Stimulated activated CD8-positive, alpha-beta memory T cell treated with anti-CD3 and anti-CD28 coated beads, Interleukin-7, amount 100 ng/mL, for 48 hours (primary cell): ENCODE measurements at places on chromosomes 2 and 18.
A peak's percentile ranks its signal among the peaks of the same experiment; 100 is the strongest.

DNA sequence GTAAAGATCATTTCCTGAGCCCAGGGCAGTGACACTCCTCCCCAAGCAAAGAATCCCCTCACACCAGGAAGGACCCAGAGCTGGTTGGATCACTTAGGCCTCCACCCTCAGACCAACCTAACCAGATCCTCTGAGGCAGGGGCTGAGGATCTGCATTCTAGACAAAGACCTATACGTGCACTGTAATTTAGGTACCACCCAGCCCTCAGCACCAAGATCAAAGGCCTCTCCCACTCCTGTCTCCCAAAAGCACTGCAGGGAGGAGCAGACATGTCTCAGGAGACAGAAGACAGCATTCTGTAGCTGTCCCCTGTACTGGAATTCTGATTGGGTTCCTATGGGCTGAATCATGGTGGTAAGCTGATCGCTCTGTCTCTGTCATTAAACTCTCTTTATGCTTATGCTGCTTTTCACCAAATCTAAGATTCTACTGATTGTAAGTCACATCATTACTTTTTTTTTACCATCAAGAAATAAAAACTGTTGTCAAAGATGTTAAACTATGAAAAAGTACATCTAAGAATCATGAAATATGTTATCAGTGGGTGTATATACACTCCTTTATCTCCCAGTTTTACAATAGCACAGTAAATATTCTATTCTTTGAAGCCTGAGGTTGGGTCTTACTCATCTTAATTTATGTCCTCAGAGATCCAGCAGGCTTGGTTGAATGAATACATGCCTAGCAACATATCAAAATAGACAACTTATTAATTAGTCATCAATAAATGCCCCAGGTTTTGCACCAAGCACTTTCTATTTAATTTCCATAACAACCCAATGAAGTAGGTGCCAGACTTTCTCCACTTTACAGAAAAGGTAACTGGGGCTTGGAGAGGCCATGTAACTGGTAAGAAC, 28.3 kb downstream of the MCFD2 start:
- DNase-seq: no peak

- DNase-seq: no peak
Measured at GRCh38 chr2:61662990-61663389, 124.8 kb upstream of the XPO1 start.

DNA sequence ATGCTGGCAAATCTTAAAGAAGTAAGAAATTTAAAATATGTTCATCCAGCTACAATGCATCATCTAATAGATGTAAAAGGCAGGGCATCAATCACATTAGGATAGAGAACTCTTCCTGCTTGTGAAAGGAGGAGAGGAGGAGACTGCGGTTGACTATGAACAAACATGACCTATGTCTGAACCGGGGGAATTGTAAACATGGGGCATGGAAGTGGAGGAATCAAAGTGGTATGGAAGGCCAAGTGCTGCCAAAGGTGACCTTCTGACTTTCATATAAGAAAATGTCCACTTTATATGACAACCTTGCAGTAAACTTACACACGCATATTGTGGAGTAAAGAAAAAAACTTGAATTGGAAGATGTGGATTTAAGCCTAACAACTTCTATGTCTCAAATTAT, 20.0 kb upstream of the SLC8A1 start:
- DNase-seq: no peak

- no peak for DNase-seq
Measured at GRCh38 chr2:26081556-26081955, 47.7 kb downstream of the RAB10 start.

DNA sequence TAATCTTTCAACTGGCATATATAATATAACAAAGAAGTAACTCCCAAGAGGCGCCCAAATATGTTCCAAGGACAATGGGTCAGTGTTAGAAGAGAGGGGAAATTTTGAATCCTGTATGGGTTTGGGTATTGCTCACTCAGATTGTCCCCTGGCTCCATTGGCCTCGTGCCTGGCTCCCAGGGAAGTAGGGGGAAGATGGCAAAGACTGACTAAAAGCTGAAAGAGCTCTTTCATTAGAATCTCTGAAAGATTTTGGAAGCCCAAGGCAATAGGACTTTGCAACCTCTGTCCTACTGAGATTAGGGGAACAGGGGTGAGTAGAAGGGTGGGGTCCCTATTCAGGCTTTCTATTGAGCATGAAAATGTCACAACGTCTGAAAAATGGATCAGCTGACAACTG, 1272.8 kb upstream of the ZEB2 start:
- no peak for DNase-seq

DNA sequence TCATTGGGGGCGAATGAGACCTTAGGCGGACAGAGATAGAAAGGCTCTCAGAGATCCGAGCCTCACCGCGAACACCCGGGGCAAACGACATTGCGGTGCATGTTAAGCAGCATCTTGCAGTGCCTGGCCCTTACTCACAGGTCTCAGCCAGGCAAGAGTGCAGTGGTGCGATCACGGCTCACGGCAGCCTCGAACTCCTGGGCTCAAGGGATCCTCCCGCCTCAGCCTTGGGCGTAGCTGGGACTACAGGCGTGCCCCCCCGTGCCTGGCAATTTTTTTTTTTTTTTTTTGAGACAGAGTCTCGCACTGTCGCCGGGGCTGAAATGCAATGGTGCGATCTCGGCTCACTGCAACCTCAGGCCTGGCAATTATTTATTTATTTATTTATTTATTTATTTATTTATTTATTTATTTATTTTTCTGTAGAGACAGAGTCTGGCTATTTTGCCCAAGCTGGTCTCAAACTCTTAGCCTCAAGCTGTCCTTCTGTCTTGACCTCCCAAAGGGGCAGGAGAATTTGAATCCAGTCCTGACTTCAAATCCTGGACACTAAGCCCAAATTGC, 1.3 kb downstream of the LAMA3 start:
- no peak for DNase-seq

DNA sequence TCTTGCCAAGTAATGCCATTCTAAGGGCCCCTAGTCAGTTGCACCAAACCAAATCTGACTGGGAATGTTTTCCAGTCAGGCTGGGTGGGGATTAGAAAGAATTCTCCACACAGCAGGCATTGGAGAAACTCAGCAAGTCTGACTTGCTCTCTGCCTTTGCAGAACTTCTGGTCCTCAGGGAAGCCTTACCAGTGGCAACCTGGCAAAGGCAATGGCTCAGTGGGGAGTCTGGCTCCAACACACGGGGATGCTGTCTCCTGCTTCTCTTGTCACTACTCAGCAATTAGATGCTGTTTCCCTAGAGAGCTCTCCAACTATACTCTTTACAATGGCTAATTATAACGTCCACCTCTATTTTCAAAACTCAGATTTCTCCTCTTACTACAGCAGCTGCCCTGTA, 810.7 kb downstream of the LRRTM4 start:
- DNase-seq: no peak

GRCh38 chr2:54680397-54681041, 42.9 kb upstream of the EML6 start:
- DNase-seq: peak; percentile 24

- no peak for DNase-seq
Measured at GRCh38 chr2:134736167-134736880, 17.5 kb upstream of the TMEM163 start.

GRCh38 chr2:231276987-231277386, 78.6 kb downstream of the ARMC9 start:
- no peak for DNase-seq

DNA sequence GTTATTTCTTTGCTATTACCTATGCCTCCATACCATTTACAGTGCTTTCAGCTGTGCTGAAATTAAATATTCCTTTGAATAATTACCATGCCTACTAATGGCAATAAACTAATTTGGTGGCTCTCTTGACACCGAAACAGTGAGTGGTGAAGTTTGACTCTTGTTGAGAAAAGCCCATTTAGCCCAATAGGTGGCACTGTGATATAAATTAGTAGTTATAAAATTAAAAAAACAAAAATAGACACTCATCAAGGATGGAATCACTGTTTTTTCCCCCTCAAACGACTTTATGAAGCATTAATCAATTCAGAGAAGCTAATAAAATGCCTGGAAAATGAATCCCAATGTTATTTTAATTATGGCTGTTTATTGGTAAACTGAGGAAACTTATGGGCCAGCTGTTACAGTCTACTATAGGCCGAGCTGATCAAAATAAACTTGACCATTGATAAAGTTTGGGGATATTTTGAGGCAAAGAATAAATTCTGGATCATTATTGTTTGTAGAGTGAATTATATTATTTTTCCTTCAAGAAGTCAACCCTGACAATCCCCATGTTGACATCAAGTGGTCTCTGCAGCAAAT, 339.6 kb downstream of the TRIB2 start:
- DNase-seq: no peak

- DNase-seq: no peak
Measured at GRCh38 chr2:234632527-234633391, 135.9 kb upstream of the ARL4C start.

- DNase-seq: no peak
Measured at GRCh38 chr2:112290088-112290487, 14.7 kb downstream of the ZC3H6 start.

- no peak for DNase-seq
Measured at GRCh38 chr2:3523551-3524041, 4.3 kb upstream of the ADI1 start.

DNA sequence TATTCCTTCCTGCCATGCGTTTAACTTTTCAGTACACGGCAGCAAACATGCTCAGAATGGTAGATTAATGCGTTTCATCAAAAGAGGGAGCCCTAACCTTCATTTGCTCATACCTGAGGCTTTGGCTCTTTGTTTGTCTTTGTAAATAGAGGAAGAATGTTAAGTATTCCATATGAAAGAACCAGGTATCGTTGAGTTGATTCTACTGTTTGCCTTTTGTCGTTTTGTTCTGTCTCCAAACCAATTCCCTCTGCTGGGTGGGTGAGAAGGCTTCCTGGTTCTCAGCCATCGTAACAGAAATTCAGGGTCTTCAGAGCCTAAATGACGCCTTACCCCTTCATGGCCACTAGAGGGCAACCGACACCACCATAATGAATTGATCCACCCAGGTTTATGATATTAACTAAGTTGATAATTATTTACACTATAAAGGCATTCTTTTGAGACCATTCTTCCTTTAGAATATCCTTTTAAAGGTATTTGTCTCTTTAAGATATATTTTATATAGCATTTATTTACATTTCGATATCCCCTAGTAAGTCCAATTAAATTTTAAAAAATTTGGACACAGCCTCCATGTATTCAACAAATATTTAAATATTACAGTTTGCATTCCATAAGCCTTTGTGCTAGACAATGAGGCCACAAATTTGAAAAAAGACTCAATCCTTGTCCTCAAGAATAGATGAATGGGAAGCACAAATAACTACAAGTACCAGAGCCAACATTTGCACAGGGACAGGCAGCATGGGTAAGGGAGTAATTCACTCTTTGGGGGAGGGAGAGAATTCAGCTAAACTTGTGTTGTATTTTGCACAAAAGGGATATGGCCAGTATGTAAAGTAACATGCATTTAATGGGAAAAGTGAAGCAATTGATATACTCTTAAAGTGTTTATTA, 48.1 kb downstream of the TIMM21 start:
- no peak for DNase-seq

DNA sequence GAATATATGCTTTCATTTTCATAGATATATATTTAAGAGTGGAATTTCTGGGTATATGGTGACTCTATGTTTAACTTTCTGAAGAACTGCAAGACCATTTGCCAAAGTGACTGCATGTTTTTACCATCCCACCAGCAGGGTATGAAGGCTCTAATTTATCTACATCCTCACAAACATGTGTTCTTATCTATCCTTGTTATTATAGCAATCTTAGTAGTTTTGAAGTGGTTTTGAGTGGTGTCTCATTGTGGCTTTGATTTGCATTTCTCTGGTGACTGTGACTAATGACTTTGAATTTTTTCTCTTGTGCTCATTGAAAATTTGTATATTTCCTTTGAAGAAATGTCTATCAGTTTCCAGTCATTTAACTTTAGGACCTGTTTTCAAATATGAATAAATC, 310.2 kb upstream of the NRP2 start:
- no peak for DNase-seq

DNA sequence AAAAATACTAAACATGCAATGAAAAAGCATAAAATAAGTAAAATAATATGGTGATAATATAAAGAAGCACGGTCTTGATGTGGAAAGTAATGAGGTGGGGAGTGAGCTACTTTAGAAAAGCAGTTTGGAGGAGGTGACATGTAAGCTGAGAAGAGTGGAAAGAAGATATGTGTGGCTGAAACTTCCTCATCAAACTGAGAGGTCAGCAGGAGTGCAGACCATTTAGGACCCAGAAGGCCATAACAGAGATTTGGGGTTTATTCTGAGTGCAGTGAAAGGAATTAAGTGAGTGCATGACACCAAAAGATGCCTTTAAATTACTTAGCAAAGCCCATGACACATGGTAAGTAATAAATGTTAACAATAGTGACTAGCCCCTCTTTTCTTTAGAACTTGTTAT, 24.4 kb upstream of the TMEM182 start:
- DNase-seq: no peak

DNA sequence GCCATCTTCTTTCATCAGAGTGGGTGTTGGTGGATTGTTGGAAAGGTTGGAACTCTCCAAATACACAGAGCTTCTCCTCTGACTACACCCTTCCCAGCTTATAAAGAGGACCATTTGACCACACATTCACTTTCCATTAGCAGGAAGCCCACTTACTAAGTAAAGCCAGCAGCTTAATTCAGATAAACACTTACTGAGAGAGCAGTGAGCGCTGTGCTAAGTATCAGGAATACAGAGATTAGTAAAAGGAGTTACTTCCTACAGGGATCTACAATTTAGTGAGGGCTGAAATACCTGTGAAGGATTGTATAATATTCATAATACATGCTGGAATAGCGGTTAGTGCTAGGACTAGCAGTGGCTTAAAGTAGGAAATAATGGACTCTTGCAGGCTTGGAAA, 343.0 kb downstream of the NYAP2 start:
- no peak for DNase-seq

GRCh38 chr2:69177785-69178636, 165.0 kb downstream of the ANTXR1 start:
- no peak for DNase-seq

DNA sequence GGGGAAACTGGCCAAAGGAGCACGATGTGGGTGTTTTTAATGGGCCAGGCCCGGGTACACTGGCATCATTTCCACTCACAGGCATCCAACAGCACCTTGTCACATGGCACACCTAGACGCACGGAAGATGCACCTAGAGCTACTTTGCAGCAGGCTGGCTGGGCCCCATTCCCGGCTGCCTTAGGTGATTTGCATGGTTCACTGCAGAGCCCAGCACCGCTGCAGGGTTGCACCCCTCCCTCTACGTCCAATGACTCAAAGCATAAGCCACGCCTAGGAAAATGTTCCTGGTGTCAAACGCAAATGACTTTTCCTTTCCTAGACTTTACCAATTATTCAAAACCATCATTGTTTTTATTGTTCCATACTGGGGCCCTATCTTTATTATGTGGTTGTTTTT, 222.9 kb downstream of the EIPR1 start:
- no peak for DNase-seq

- no peak for DNase-seq
Measured at GRCh38 chr2:84389794-84390193, 69.3 kb downstream of the SUCLG1 start.

DNA sequence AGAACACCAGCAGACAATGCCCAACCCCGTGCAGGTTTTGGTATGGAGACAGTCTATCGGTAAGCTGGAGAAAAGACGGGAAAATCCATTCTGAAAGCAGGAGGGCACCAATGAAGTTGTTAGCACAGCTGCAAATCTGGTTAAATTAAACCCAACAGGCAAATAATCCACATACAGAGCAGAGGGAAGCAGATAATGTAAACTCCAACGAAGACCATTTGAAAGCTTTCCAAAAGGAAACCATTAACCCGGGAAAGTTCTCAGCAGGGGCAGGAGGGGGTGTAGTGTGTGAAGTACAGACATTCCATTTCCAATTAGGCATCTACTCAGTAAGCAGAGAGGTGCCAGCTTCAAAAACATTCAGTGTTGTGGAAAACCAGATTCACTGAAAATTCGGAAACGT, 10.3 kb downstream of the EDAR start:
- no peak for DNase-seq
